ENCODE measurements at places on chromosomes 2 and 18.

DNA sequence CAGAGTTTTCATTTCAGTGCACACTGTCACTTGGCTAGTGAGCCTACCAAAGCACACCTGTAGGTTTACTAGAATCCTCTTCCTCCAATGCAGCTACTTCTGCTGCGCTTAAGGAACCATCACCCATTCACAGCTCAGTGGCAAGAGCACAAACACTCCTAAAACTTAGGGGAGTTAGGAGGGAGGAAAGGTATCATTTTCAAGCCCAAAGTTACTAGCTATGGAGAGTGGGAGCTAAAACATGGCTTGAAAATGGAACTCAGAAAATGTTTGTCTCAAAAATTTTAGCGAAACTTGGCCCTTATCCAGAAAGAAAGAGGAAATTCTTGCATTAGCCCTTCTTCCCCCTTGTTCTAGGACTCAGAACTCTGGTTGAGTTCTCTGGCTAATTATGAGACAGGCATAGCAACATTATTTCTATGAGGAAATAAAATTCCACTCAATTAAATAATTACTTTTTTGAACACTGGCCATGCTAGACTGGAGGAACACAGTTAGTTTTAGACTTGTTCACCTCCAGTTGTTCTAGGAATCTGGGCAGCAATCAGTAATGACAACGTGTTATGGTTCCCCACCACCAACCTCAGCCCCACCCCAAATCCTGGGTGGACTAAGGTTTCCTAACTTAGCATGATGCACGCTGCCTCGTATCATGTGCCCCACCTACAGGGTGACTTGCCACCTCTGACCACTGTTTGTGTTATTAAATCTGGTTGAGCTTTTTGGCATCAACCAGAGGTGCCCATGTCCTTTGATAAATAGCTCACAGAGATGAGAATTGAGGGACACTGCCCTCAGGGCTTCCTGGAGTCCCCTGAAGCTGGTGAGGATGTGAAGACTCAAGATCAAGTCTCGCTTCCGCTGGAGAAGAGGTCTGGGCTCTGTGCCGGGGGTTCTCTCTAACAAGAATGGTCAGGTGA is 32.8 kb downstream of the LPIN2 start:
- no peak for DNase-seq

DNA sequence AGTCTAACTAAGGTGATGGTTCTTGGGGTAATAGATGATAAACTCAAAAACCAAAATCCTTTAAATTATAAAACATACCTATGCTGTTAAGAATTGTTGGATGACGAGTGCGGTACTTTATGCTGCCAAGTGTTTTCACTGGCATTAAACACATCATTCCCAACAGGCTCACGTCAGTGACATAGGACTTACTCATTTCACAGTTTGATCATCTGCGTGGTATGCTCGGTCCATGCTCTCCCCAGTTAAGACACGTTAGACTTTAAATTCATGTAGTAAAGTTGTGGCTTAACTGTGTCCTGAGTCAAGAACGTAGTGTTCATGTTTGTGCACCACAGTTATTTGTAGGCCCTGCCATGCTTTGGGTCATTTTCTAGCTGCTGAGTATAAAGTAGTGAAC is 125.6 kb upstream of the MYT1L start:
- no peak for DNase-seq

GRCh38 chr2:202201220-202202160 is 36.9 kb downstream of the SUMO1 start:
- DNase-seq = no peak

DNA sequence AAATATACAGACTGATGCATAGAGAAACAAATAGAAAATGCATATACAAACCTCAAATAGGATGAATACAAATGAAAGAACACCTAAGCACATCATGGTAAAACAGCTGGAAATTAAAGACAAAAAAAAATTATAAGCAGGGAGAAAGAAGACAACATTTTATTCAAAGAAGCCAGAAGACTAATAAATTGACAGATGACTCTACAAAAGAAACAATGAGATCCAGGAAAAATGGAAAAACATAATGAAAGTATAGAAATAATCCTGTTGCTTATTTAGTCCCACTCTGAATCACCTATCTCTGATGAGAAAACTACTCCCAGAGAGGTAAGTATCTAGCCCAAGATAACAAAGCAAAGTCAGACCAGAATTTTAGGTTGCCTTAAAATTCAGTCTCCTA is 143.4 kb downstream of the RBM43 start:
- no peak for DNase-seq

GRCh38 chr2:64404743-64405142 is 49.2 kb upstream of the LGALSL start:
- no peak for DNase-seq

DNA sequence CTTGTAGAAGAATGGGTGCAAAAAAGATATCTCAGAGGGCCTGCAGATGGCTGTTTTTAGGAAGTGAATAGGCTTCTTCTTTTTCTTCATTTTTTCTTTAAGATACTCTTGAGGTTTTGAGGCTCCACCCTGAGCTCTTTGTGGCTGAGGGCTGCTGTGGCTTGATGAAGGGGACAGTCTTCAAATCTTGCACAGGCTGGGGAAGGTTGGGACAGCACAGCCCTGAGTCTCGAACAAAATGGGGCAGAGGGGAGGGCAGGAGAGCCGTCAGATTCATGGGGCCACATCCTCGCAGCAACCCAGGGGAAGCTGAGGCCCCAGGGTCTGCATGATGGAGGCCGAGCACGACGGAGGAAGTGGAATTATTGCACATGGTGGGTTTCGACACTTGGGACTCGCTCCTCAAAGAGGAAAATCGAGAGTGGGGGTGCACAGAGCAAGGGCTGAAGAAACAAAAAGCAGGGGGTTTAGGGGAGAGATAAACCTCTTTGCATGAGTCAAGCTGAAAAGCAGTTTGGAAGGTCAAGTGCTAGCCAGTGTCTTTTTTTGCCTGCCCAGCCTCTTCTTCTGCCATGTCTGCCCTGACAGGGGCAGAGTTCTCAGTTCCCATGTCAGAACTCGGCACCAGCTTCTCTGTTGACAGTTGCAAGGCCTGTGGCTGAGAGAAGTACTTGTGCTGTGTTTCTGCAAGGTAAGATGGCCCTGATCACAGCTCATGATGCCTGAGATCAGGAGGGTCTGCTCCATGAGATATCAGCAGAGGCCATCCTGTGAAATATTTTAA is 19.5 kb downstream of the INPP4A start:
- DNase-seq = no peak

DNA sequence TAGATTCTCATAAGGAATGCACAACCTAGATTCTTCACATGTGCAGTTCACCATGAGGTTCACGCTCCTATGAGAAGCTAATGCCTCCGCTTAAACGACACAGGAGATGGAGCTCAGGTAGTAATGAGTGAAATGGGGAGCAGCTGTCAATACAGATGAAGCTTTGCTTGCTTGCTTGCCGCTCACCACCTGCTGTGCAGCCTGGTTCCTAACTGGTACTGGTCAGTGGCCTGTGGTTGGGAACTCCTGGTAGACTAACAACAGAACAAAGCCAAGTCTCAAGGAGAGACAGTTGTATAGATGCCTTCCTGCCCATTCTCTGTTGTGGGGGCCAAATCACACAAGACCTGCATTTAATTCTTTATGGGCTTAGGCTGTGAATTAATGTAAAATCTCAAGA is 449.2 kb upstream of the TNP1 start:
- no peak for DNase-seq

- DNase-seq = no peak
Observed at GRCh38 chr18:59660786-59661743, 36.2 kb downstream of the CCBE1 start.
